ENCODE measurements at places on chromosomes 7 and 10. TPM values are rescaled to one million over a fixed set of nuclear protein-coding genes. Genes with fewer than 3 reads are reported as not detected.

GRCh38 chr10:6493521-6494441 lies 86.3 kb downstream of the PRKCQ start:
- peak; percentile 58 for DNase-seq

DNA sequence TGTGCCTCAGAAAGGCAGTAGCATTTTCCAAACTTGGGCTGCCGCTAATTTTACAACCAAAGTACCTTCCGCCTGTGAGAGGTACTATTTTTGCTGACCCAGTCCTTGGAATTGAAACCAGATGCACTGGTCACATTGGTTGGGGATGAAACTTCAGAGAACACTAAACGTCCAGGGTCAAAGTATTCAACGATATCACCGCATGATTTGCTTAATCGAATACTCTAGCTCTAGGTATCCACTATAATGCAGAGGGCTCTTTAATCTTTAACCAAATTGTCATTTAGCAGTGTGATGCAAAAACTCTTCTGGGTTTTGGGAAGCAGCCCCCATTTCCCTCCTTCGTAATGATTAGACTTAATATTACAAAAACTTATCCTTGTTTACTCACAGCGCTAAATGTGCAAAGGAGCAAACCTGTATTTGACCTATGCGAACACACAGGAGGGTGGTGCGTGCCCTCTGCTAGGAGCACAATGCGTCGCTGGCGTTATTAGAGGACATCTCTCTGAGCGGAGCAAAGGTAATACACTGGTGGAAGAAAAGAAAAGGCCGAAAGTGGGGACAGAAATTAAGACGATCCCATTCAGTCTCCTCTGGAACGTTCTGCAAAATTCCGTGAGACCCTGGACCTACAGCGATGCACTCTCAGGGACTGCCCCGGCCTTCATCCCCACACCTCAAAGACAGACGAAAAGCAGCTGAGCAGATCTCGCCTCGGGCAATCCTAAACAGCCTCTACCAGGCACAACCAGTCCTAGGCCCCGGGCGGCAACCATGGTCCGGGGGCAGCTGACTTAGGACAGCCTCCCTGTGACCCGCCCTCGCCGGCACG lies 916 bp upstream of the EEPD1 start:
- DNase-seq = no peak

- no peak for DNase-seq
Measured at GRCh38 chr10:11178606-11179515, 161.2 kb downstream of the CELF2 start.

PALD1 gene
- total RNA-seq = 0.12 TPM

INTS15 gene
- total RNA-seq = 25.4 TPM

CDH23 gene
- 0.07 TPM for total RNA-seq

SPDYE9 gene
- not detected for total RNA-seq
